Testis (tissue), 5 donors: ENCODE measurements at places on chromosomes 4 and X. TPM values are rescaled to one million over a fixed set of nuclear protein-coding genes. Genes with fewer than 3 reads are reported as not detected.

GRCh38 chr4:142312391-142312790 lies 533.7 kb downstream of the INPP4B start:
- no peaks in the 10 kb centered on the region for H3K27me3 ChIP-seq
- no peak overlapping the region for H3K27ac ChIP-seq
- no peaks in the 10 kb centered on the region for H3K4me1 ChIP-seq
- no peaks in the 10 kb centered on the region for H3K36me3 ChIP-seq
- no peak overlapping the region for H3K4me3 ChIP-seq

DNA sequence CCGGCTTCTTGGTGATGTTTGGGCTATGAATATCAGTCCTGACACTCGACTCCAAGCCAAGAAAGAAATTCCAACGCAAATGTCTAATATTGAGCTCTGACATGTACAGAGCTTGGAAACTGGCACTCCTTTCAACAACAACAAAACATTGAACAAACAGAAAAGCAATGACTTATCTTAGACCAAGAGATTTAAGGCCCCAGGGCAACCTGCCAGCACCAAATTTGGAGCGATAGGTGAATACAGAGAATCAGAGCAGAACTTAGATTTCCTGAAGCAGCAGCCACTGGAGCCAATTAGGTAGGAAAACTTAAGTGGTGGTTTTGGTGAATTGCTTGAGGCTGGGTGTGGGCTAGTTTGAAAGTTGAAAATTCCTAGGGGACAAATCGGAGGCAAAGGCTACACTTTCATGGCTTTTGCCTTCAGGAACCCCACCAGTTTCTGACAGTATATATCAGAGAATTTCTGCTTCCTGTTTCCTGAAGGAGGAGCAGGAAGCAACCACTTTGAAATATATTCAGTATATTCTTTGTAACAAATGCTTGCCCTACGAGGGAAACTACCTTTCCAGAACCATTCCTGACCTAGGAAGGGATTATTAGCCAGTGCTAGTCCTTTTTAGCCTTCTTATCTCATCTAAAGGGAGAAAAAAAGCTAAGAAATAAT lies 10.1 kb upstream of the FMR1 start:
- DNase-seq, result no peak
- H3K4me3 ChIP-seq, result no peak overlapping the region
- no peaks in the 10 kb centered on the region for H3K27me3 ChIP-seq
- H3K27ac ChIP-seq, result no peak overlapping the region
- H3K4me1 ChIP-seq, result no peaks in the 10 kb centered on the region

GRCh38 chr4:145716661-145717200 lies 36.8 kb downstream of the C4orf51 start:
- peaks cover 4% of the 10 kb centered on the region for H3K4me1 ChIP-seq
- H3K27me3 ChIP-seq, result no peaks in the 10 kb centered on the region
- no peaks in the 10 kb centered on the region for H3K36me3 ChIP-seq
- no peak overlapping the region for H3K27ac ChIP-seq

GRCh38 chr4:176380352-176381157 lies 60.8 kb downstream of the SPCS3 start:
- H3K36me3 ChIP-seq, result no peaks in the 10 kb centered on the region
- no peak overlapping the region for H3K27ac ChIP-seq
- no peak overlapping the region for H3K4me3 ChIP-seq
- no peaks in the 10 kb centered on the region for H3K27me3 ChIP-seq

- no peak overlapping the region for H3K4me3 ChIP-seq
- peak overlapping the region; percentile 61 for H3K27ac ChIP-seq
- no peak for DNase-seq
- H3K4me1 ChIP-seq, result no peaks in the 10 kb centered on the region
- H3K27me3 ChIP-seq, result no peaks in the 10 kb centered on the region
- no peaks in the 10 kb centered on the region for H3K36me3 ChIP-seq
Measured at GRCh38 chrX:115582616-115583495, 21.9 kb downstream of the PLS3 start.

GRCh38 chr4:162707962-162708361 lies 458.7 kb downstream of the NAF1 start:
- no peaks in the 10 kb centered on the region for H3K27me3 ChIP-seq
- H3K4me1 ChIP-seq, result no peaks in the 10 kb centered on the region
- H3K4me3 ChIP-seq, result no peak overlapping the region
- no peak for DNase-seq

GRCh38 chr4:173436149-173436579 lies 37.2 kb upstream of the SCRG1 start:
- H3K27me3 ChIP-seq, result no peaks in the 10 kb centered on the region
- no peaks in the 10 kb centered on the region for H3K36me3 ChIP-seq
- no peaks in the 10 kb centered on the region for H3K4me1 ChIP-seq
- no peak overlapping the region for H3K27ac ChIP-seq
- DNase-seq, result no peak
- no peak overlapping the region for H3K4me3 ChIP-seq

DNA sequence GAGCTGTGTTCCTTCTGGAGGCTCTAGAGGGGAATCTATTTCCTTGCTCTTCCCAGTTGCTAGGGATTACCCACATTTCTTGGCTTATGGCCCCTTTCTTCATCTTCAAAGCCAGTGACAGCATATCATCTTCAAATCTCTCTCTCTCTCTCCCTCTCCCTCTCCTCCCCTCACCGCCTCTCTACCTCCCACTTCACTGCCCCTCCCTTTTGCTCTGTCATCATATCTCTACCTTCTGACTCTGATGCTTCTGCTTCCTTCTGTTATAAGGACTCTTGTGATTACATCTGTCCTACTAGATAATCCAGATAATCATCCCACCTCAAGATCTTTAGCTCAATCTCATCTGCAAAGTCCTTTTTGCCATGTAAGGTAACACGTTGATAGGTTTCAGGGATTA lies 93.1 kb upstream of the TEX13D start:
- H3K4me3 ChIP-seq, result no peak overlapping the region
- no peaks in the 10 kb centered on the region for H3K27me3 ChIP-seq
- H3K27ac ChIP-seq, result no peak overlapping the region
- no peaks in the 10 kb centered on the region for H3K4me1 ChIP-seq
- no peaks in the 10 kb centered on the region for H3K36me3 ChIP-seq

The FAAH2 gene
- total RNA-seq, result 5.1 TPM
